ENCODE measurements at places on chromosomes 13 and 19.

GRCh38 chr13:22169473-22169872 is 498.6 kb downstream of the FGF9 start:
- DNase-seq = no peak

DNA sequence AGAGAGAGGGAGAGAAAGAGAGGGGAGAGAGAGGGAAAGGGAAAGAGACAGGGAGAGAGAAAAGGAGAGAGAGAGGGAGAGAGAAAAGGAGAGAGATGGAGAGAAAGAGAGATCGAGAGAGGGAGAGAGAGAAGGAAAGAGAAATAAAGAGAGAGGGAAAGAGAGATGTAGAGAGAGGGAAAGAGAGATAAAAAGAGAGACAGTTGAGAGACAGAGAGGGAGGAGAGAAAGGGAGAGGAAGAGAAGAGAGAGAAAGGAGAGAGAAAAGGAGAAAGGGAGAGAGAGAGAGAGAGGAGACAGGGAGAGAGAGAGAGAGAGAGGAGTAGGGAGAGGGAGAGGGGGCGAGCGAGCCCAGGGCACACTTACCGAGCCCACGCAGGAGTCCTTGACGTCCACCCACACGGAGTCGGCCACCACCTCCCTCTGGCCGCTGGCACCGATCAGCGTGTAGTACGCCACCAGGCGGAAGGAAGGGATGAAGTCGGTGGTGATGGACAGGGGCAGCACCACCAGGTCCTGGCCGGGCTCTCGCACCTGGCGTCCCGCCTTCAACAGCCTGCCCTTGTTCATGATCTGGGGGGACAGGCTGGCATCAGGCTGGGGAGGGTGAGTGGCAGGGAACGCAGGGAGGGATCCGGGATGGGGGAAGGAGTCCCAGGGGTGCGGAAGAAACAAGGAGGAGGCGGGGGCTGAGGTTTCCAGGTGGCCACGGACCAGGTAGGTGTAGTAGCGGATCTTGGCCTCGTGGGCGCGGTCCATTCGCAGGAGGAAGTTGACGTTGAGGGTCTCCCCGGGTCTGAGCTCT is 10.0 kb downstream of the C3 start:
- no peak for DNase-seq

- DNase-seq = no peak
Measured at GRCh38 chr19:1141944-1142343, 32.1 kb downstream of the SBNO2 start.

- DNase-seq = no peak
Measured at GRCh38 chr13:113350065-113350937, 13.6 kb downstream of the GRTP1 start.

DNA sequence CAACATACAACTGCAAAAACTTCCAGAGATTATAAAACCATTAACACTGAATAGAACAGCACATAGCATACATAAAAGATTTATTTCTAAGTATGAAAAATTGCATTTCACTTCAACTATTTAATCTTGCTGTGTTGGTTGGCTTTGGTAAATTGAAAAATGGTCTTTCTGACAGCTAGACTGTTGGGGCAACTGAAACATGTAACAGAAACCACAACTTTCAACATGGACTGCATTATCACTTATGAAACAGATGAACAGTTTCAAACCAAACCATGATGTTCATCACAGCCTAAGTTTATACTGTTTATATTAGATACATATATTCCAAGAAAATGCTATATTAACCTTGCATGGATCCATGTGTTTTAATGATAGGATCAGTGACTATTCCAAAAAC is 324.1 kb upstream of the PCDH9 start:
- no peak for DNase-seq

DNA sequence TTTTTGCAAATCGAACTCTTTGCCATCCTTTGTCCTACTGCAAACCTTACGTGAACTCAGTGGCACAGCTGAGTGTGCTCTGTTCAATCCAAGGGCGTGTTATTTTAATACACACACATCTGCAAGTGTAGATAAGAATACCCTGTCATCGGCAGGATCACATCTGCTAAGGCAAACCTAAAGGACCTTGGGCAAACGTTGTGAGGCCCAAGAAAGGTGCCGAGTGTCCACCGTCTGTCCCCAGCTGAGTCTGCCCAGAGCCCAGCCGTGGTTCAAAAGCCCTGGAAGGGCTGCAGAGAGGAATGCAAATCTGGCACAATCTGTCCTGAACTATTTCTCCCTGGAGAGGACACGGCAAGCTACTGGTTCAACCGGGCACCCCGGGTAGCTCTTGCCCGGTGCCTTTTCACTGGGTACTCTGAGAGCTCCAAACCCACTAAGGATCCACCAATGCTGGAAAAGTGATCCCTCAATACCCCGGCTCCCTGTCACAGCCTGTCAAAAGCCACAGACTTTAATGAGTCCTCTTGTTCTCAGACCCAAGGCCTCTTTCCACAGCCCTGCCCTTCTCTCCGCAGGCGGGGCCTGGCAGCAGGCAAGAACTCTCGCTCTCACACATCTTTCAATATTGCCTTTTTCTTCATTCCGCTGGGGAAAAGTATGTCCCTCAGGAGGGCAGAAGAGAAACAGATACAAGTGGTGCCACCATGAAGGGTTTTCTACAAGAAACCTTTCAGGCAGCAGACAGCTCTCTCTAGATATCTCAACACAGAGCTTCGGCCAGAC is 17.0 kb downstream of the SLC7A1 start:
- no peak for DNase-seq

DNA sequence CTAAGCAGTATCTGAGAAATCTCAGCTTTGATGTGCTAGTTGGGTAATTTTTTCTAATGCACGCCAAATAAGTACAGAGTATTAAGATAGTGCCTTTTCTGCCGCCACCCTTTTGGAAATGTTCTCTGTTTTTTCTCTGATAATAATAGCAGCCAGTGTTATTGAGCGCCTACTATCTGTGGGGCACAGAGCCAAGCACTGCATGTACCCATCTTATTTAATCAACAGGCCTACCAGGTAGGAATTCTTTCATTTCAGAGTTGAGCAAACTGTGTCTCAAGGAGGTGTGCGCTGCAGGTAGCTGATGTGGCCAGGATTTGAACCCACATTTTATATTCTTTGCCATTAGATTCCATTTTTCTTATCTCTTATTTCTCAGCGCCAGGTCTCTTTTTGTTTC is 1.4 kb downstream of the EPN1 start:
- no peak for DNase-seq

- DNase-seq = no peak
Measured at GRCh38 chr13:97141564-97142005, 80.5 kb upstream of the MBNL2 start.

- no peak for DNase-seq
Measured at GRCh38 chr13:109517517-109517916, 268.9 kb downstream of the IRS2 start.

GRCh38 chr13:90919153-90919552 is 428.3 kb upstream of the MIR17HG start:
- DNase-seq = no peak

DNA sequence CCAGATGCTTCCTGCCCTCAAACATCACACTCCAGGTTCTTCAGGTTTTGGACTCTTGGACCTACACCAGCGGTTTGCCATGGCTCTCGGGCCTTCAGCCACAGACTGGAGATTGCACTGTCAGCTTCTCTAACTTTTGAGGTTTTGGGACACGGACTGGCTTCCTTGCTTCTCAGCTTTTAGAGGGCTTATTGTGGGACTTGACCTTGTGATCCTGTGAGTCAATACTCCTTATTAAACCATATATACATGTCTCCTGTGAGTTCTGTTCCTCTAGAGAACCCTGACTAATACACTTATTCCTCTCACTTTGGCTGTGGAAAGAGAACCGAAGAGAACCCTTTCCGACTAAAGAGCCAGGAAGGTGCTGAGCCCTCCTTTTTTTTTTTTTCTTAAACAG is 53.6 kb downstream of the LMO7 start:
- DNase-seq = no peak

DNA sequence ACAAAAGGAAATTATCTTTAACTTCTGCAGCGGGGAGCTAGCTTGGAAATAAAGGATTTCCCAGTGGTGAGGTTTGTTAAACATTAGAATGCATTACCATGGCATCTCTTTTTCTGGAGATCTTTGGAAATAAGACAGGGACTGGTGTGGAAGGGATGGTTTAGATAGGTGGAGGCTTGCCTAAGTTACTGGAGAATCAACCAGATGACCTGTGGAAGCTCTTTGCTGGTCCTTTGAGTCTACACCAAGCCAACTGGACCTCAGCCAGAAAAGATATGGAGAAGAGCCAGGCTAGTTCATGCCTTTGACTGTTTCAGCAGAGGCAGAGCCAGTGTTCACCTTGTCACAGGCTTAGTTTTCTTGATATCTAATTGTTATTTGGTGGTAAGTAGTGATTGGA is 134.7 kb downstream of the KCNRG start:
- no peak for DNase-seq

DNA sequence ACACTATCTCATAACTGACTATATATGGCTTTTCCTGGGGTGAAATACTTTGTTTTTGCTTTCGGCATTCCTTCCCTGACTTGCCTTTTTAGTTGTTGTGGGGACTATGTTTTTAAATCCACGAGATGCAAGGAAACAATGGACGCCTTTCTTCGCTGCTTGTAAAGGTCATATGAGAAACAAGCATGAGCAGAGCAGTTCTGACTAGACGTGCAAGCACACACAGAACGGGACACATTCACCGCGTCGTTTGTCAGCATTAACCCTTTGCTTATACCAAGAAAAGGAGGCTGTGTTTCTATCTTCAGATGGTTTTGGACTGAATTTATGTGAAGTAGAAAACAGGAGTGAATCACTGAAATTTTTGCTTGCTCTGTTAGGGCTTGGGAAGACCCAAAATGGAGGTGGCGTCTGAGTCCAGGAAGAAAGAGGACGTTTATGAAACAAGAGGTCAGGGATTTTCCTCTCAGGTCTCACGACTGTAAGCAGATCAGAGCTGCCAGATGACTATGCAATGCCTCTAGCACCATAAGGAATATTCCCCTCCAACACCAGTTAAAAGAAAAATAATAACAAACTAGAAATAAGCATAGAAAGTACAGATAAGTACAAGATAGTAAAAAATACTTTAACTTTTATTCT is 358.9 kb downstream of the DLEU7 start:
- DNase-seq = no peak
